Bronchial epithelial cell (primary cell): ENCODE measurements at places on chromosomes 3 and 15.

DNA sequence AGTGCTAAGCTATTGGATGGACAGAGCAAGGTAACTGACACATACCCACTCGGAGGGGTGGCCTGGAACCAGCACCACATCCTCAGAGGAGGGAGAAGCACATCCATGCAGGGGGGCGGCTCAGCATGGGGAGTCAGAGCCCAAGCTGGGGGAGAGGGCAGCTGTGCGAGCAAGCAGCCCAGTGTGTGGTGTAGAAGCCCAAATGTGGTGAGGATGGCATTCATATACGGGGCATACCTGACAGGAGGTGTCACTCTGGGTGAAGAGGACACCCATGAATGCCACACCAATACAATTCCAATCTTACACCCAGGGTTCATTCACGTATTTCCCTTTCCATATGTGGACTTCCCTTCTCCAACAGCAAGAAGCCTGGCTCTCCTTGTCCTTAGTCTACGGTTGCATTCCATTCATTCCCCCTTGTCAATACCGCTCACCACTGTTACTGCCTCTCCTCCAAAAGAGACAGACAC, 58.7 kb upstream of the ACAN start:
- no peak for DNase-seq

GRCh38 chr15:66679061-66679656, 22.9 kb upstream of the SMAD6 start:
- DNase-seq, result no peak

DNA sequence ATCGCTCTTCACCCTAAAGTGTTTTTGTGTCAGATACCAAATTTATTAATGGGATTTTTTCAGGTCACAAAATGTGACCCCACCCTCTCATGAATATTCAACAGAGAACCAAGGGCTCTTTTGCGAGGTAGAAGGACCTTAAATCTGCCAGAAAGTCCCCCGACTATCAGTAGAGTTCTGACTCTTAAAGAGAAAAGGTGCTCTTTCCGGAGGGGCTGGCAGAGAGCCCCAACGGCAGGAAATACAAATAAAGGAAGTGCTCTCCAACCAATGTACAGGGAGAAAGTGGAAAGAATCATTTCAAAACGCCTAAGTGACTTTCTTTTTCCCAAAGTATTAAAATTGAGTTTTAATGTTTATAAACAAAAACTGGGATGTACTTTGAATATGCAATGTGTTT, 517.2 kb downstream of the FOXP1 start:
- no peak for DNase-seq

DNA sequence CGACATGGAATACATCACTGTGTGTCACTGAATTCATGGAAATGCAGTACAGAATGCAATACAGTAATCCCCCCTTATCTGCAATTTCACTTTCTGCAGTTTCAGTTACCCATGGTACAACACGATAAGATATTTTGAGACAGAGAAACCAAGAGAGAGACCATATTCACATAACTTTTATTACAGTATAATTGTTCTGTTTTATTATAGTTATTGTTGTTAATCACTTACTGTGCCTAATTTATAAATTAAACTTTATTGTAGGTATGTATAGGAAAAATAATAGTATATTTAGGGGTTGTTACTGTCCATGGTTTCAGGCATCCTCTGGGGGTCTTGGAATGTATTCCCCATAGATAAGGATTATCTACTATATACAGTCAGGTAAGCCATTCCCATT, 61.8 kb downstream of the MBNL1 start:
- DNase-seq, result no peak

DNA sequence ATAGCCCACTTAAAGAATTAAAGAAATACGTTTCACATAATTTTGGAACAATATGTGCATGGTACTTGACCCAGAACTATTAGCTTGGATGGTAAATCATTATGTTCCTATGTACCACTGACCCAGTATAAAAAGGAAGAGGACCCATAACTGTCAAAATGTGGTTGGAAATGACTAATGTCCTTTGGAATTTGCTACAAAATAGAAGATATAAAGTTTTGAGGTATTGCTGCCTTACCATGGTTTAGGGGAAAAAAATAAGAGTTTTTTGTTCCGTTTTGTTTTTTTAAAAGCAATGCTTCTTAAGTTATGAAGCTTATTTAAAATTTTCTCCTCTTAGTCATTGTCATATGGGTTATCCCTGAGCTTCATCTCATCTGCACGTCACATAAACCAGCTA, 15.8 kb upstream of the TFDP2 start:
- no peak for DNase-seq

DNA sequence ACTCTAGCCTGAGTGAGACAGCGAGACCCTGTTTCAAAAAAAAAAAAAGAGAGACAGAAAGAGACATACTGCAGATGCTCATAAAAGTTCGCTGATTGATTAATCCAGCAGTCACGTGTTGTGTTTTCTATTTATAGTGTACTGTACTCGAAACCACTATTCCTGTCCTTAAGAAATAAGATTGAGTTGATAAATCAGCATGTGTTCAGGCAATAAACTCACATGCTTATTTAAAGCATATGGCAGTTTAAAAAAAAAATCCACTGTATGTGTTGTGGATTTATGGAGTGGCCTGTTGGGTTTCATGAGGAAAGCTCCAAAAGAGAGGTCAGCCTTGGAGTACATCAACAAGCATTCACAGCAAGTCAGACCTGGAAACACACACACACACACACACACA, 17.7 kb downstream of the RPL22L1 start:
- DNase-seq, result no peak

DNA sequence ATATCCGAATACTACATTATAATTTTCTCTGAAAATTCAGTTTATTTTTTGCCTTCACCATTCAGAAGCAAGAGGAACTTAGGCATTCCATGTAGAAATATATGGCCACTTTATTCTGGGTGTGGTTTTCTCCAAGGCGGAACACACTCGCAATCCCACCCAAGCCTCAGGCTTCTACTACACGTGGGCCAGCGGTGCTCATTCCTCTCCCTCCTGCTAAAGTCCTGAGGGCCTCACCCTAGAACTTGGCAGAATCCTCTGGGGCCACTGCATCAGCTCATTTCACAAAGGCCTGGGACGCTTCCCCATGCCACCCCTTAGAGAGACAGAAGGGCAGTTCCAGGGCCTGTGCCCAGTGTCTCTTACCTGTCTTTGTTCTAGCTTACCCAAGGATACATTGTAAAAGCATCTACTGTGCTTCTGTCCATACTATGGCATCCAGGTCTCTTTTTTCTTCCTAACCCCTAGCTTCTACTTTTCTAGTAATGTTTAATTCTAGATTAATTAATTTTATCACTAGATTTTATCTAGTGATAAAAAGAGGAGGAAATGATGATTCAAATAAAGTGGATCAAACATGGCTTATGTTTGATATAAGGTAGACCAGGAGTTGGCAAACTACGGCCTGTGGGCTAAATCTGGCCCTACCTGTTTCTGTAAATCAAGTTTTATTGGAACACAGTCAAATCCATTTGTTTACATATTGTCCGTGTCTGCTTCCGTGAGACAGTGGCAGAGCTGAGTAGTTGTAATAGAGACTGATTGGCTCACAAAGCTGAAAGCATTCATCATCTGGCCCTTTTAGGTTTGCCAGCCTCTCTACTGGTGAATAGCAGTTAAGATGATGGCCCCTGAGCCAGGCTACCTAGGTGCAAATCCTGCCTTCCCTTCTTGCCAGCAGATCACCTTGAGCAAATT, 29.8 kb downstream of the LARS2 start:
- DNase-seq, result peak; percentile 83

- no peak for DNase-seq
Observed at GRCh38 chr3:86942206-86942605, 48.7 kb downstream of the VGLL3 start.
